RWPE1 (cell line): ENCODE measurements at places on chromosomes 16 and 17.

DNA sequence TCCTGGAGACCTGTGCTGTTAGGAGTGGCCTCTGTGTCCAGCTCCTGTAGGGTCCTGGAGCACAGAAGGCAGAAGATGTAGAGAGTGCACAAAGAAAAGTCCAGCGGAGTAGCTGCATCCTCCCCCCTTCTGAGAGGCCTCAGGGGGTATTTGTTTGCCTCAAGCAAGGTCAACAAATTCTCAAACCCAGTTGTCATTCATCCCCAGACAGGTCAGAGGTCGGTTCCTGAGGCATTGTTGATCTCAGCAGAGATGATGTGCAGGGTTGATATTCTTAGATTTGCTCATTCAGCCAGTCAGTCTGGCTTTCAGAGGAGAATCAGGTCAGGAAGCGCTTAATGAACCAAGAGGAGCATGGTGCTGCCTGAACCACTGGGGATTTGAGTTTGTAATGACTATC lies 8.3 kb upstream of the RBFOX1 start:
- DNase-seq, result no peak

DNA sequence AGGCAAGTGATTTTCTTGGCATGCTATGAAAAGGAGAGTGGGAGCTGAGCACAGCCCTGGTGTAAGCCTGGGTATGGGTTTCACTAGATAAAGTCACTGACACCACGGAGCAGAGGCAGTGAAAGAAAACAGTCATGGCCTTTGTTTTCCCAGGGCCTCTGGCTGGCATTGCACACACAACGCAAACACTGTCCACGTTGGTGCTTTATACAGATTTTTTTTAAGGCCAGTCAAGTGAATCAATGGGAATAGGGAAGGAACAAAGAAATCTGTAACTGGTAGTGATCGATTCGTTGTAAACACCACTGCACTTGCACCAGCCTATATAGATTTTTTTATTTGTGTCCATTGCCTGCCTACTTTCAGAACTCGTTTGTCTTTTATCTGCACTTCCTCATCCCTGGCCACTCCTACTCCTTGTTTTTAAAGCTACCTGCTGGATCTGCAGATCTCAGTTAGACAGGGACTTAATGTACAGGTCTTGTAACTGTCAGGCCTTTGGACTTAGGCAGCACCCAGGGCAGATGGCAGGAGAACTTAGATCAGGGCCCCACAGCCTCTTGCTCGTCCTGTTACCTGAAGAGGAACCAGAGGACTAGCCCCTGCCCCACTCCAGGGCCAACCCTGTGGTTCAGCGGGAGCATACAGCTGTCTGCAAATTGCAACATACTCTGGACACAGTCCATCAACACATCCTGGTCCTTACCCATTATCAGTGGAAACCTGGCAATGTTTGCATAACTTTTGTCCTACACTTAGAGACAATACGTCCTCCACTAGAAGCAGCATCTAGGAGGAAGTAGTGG lies 10.6 kb upstream of the TMIGD1 start:
- DNase-seq, result no peak

GRCh38 chr17:74008196-74008595 lies 195.3 kb upstream of the RPL38 start:
- no peak for DNase-seq

GRCh38 chr17:73089322-73090317 lies 2.9 kb downstream of the SLC39A11 start:
- no peak for DNase-seq

GRCh38 chr16:29025735-29026134 lies 40.9 kb downstream of the LAT start:
- DNase-seq, result no peak

DNA sequence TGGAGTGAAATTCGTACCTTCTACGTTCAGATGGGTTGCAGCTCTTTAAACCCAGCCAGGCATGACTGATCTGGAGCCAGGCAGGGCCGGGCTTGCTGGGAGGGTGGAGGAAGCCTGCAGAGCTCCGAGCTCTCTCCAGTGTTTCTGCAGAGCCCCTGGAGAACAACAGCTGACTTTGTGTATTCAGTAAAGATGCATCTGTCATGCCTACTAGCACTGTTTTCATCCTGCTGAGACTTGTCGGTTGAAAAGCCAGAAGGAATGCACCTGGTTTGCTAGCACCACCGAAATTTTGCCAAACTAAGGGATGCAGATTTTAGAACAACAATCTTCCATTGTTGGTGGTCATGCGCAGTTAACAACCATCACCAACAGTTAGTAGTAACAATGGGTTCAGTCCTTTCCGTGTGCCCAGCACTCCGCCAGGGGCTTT lies 22.4 kb upstream of the SCNN1B start:
- peak; percentile 81 for DNase-seq

DNA sequence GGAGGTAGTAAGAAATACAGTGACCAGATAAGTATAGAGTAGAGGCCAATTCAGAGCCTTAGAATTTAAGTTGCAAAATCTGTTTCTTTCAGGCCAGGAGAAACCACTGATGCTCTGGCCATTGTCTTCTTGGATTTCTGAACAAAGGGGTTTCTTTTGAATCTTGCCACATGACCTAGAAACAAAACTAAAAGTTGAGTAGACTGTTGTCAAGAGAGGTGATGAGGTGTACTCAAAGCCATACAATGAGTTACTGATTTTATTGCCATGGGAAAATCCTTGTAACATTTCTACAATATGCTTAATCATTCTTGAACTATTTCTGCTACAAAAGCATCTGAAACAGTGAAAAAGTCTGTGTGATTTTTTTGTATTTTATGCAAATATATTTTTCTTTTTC lies 881.3 kb downstream of the CDH11 start:
- no peak for DNase-seq

- DNase-seq, result no peak
Measured at GRCh38 chr16:30641378-30641982, 9.3 kb upstream of the PRR14 start.

- peak; percentile 61 for DNase-seq
Measured at GRCh38 chr16:67000384-67001351, 12.3 kb downstream of the CES4A start.

- DNase-seq, result no peak
Measured at GRCh38 chr16:11112723-11113348, 143.2 kb downstream of the SOCS1 start.

GRCh38 chr16:21218153-21218552 lies 6.8 kb upstream of the ZP2 start:
- no peak for DNase-seq

DNA sequence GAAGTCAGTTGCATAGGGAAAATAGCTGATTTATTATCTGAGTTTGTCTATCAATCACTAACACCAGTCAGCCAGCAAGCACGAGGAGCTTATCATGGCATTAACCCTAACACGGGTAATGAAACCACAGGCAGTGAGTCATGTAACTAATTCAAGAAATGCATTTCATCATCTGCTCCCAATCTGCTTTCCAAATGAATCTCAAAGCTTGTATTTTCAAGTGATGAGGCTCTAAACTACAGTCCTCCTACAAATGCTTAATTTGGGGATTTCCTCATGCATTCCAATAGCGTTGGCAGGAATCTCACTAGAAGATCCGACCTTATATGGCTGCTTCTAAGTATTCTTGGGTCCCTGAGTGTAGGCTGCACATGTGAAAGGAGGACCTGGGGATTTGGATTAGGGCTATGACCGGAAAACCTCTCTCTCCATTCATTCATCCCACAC lies 118.4 kb upstream of the HSBP1 start:
- peak; percentile 84 for DNase-seq

DNA sequence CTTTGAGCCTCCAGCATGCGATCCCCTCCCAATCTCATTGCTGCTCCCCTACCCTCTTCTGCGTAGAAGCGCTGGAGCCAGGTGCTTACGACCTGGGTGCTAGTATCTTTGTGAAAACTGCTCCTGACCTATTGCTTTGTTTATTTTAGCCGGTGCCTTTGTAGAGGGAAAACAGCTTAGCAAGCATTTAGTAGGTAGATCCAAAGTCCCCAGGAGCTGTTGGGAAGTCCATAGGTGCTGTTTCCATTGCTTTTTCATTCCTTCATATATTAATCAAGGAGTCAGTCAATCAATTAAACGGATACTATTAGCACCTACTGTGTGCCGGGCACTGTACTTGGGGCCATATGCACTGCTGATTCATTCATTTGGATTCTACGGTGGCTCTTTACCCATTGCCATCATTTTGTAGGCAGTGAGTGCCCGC lies 497.6 kb downstream of the WWOX start:
- DNase-seq, result no peak

DNA sequence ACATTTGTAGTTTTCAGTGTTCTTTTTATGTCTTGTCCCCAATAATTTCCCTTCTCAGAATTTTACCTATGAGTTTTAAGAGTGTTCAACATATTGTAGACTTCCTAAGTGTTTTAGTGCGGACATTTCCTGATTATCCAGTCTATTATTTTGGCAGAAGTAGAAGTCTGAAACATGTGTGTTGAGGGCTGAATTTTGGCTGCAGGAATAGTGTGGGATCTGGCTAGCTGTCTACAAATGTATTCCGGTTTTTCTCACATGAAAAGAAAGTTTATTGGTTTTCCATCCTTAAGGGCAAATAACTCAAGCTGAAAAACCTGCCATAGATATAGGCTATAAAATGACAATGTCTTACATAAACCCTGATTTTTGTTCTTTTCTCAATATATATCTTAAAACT lies 33.0 kb upstream of the CA10 start:
- DNase-seq, result no peak

DNA sequence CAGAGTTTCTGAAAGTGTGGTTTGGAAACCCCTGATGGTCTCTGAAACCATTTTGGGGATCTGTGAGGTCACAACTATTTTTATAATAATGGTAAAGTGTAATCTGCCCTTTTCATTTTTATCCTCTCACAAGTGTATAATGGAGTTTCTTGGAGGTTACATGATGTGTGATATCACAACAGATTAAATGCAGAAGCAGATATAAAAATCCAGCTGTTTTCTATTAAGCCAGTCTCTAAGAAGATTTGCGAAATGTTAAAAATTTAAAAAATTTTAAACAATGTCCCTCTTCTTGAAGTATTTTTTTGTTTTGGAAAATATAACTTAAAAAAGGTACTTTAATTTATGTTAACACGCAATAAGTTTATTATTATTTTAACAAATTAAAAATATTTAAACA lies 48.7 kb downstream of the RPGRIP1L start:
- DNase-seq, result no peak

DNA sequence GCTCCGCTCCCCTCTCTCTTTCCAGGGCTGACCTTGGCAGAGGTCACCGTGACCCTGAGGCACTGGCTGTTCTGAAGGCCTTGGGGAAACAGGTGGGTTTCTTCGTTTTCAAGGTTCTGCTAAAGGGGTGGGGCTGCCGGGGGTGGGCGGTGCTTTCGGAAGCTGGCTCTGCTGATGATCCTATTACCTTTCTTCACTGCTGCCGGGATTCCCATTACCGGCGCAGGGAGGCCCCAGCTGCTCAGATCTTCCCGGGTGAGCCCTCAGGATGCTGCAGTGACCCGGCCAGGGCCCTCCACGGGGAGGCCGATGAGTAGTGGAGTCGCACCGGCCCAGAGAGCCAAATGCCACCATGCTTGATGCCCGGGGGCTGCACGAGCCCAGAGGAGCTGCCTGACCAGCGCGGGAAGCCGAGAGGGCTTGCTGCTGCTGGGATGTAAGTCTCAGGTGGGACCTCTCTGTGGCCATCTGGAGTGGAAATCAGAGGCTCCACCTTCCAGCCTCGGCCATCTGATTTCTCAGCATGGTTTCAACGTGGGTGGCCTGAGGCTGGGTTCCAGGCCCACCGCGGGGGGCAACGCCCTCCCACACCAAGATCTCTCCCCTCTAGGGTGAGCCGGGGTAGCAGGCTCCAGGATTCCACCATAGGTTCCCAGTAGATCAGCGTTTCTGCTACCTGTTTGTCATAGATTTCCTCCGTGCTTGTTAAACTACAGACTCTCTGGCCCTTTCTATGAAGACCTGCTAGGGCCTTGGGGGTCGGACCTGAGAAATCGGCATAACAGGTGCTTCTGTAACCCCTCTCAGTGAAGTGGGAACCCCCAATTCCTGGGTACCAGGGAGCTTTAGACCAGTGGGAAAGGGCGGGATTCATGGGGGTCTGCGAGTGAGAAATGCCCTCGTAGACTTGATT lies 21.6 kb upstream of the ADCY7 start:
- DNase-seq, result peak; percentile 36

- DNase-seq, result peak; percentile 55
Measured at GRCh38 chr16:89409161-89409711, 81.1 kb downstream of the ANKRD11 start.

- DNase-seq, result no peak
Measured at GRCh38 chr17:41937970-41938954, 7.8 kb downstream of the ODAD4 start.

- no peak for DNase-seq
Measured at GRCh38 chr16:24972608-24973220, 42.5 kb downstream of the ARHGAP17 start.

- no peak for DNase-seq
Measured at GRCh38 chr17:40309031-40309948, at the start of gene RARA. RARA (plus strand) TSS chr17:40309180; CDS start chr17:40331219, 22,039 bp downstream.

DNA sequence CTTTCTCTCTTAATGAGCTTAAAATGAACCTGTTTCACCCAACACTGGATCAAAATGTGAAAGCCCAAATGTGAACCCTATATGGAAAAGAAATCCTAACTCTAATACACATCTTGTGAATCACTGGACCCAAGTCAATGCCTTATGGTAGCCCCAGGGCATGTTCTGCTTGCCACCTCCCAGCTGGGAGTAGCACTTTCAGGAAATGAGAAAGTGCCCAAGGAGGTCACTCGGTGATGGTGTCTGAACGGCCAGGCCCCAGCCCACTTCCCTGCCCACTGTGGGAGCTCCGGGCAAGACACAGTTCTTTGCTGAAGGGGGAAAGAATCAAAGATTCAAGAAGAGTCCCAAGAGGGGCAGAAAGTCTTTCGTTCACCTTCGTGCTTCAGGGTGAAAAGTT lies 46.1 kb downstream of the GTF3C1 start:
- peak; percentile 7 for DNase-seq

GRCh38 chr17:12765548-12765947 lies 23.8 kb upstream of the ARHGAP44 start:
- peak; percentile 52 for DNase-seq

DNA sequence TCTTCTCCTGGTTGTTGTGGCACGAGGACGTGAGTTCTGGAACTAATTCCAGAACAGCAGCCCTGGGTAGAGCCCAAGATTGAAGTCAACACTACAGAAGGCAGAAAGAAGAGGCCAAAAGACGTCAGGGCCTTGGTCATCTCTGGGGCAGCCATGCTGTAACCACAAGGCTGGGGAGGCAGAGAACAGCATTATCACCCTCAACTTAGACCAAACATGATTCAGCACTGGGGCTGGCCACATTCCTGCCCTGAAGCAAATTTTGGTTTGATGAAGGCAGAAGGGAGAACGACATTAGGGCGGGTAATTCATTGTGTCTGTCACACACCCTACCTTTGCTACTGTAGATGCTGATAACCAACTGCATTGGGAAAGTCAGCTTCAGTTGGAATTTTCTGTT lies 9.7 kb upstream of the ALOX15B start:
- peak; percentile 44 for DNase-seq

- DNase-seq, result no peak
Measured at GRCh38 chr17:37574427-37574826, 34.8 kb downstream of the SYNRG start.

GRCh38 chr16:17159617-17160016 lies 311.1 kb downstream of the XYLT1 start:
- DNase-seq, result no peak
